ENCODE measurements at places on chromosomes 16 and 17.

DNA sequence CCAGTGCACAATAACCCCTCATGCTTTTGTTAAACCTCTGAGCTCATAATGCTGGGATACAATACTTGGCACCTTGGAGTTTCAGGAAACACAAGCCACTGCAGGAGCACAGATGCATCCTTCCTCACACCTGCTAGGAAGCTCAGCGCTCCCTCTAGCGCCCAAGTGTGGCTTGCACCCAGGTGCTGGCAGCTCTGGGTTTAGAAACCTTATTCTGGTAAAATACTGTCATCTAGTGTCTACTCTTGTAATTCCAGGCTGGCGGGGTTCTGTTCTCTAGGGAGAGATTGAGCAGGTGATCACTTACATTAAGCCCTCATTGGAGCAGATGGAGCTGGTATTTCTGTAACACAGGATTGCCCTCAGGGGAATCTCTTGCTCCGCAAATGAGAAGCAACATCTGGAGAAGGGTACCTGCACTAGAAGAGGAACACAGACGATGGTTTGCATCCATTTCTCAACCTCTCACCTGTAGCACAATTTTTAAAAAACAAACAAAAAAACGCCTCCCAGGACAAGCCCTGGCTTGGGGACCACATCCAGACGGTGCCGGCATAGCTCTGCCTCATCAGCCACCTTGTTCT is 1.5 kb downstream of the CCL1 start:
- peak; percentile 48 for DNase-seq

DNA sequence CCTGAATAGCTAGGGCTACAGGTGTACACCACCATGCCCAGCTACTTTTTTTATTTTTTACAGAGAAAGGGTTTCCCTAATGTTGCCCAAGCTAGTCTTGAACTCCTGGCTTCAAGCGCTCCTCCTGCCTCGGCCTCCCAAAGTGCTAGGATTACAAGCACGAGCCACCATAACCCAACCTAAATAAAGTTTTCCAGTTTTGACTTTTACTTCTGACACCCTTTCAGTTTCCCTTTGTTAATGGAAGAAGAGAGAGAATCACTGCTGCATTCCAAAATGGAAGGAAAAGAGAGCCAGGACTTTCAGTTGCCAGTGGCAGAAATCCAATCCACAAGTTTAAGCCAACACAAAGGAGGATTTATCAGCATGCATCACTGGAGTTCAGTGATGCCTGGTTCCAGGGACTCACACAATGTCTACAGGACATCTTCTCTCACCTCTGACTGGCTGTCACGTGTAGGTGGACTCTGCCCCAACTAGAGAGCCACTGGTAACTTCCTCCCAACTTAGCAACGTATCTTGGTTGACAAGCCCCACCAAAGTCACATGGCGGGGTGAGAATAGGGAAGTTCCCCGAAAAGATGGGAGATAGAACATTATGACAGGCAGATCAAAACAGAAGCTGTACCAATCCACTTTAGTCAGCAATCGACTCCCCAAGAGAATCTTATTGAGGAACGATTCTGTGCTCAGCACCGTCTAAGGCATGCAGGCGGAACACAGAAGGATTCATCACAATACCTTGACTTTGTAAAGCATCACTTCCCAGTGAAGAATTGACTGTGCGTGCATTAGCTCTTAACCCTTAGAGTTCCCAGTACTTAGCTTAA is 46.5 kb downstream of the GAS7 start:
- no peak for DNase-seq

GRCh38 chr17:83079352-83079747 is at the start of gene METRNL:
TSS of gene METRNL (plus strand) at chr17:83079609. CDS start at chr17:83079816, 207 bp downstream.
- peak; percentile 44 for DNase-seq

DNA sequence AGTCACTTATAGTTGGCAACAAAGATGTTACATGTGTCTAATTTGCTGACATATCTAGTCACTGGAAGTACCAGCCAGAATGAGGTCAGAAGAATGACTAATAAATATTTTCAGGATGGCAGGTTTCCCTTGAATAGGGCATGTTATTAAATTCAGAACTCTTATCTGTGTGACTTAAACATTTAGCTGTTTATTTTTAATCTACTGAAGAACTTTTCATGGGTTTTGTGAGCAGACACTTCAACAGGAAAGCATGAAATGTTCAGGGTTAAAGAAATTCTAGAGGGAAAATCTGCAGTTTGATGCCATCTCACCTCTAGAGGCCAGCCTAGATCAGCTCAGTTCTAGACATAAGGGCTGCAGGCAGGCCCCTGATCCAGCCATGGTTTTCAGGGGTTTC is 13.2 kb downstream of the JPT2 start:
- DNase-seq = no peak

DNA sequence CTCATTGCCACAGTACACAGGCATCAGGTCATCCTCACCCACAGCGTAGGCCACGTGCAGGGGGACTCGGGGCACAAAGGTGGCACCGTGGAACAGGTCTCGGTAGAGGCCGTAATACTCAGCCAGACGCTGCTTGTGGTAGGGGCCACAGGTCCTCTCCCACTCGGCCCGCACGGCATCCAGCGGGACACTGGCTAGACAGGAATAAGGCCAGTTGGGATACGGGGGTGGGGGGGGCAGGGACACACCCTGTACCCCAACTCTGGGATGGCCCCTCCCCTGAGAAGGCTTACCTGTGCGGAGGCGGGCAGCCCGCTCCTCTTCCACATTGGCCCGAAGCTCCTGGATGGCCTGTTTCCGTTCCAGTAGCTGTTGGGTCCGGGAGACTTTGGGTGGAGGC is 3.0 kb downstream of the MRPL38 start:
- DNase-seq = no peak

- DNase-seq = no peak
Observed at GRCh38 chr16:89801800-89802199, 14.6 kb downstream of the FANCA start.

DNA sequence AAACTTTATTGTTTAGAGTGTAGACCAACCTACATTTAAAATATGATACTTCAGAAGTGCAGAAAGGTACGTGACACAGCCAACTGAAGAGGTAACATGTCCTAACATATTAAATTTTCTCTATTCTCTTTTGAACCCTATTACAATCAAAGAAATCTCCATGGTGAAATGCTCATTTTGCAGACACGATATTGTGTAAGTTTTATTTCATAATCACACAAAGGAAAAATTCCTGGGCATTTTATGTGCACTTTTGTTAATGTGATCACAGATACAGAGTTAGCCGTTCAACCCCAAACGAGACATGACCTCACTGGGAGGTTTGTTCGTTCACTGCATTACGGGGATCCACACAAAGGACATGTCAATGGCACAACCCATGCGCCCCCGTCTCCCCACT is 21.8 kb downstream of the KCNJ16 start:
- no peak for DNase-seq

- DNase-seq = no peak
Observed at GRCh38 chr16:80915079-80915450, 91.6 kb downstream of the CMC2 start.

All from activated CD4-positive, alpha-beta T cell treated with anti-CD3 and anti-CD28 coated beads, Interleukin-2, amount 50 U/mL, for 1 hour (primary cell).